ENCODE measurements at places on chromosomes 7 and 10. TPM values are rescaled to one million over a fixed set of nuclear protein-coding genes. Genes with fewer than 3 reads are reported as not detected.

Gene C7orf33
- total RNA-seq = not detected

Gene CFTR
- total RNA-seq = 0.06 TPM

Gene CLDN3
- total RNA-seq = 1.2 TPM

Gene OR2A5
- total RNA-seq = not detected

Gene ATRNL1
- 0.30 TPM for total RNA-seq

All from A549 treated with CORT108297 at 1 μM for 4 hours (cell line).